DMS79 (cell line): ENCODE measurements at places on chromosomes 12 and 14.

DNA sequence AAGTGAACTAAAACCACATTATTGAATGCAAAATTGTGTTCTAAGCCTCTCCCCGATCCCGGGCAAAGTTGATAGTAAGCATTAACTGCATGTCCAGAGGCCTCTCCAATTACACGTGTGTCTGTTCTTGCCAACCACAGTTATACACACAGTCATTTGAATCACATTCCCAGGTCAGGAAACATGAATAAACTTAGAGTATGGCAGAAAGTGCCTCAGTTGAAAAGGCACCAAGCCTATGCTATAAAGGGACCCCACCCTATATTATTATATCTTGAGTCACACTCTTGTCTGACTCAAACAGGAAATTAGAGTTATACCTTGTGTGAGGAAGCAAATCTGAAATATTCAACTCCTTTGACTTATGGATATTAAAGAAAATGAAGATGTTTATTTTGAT lies 128.3 kb upstream of the STXBP6 start:
- no peak for DNase-seq

- DNase-seq, result no peak
Observed at GRCh38 chr12:101368016-101368415, 39.6 kb downstream of the ARL1 start.

- no peak for DNase-seq
Observed at GRCh38 chr12:107337346-107338095, 244.2 kb upstream of the CRY1 start.

GRCh38 chr12:24560831-24561271 lies 388.1 kb downstream of the BCAT1 start:
- DNase-seq, result no peak

DNA sequence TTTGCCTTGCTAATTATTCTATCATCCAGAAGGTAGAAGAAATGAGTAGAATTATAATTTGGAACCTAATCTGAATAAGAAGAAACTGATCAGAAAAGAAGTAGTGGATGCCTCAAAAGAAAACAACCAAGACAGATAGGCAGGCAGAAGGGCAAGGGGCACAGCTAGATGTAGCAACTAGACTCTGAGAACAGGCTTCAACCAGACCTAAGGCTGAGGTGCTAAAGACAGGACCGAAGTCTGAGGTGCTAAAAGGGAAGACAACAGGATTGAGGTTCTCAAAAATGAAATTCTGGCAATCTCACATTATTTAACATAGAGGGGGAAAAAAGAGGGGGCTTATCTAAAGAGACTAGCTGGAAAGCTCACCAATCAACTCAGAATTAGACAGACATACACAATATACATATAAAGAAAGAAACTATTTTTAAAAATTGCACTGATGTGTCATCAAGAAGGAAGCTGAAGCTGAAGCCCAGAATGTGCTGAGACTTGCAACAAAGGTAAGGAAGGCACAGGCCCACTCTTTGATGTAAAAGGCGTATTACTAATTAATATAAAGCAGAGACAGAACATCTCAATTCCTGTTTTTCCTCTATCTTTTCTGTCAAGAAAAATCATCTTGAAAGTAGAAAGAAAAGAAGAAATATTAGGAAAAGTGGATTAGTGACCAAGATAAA lies 43.8 kb upstream of the CSRNP2 start:
- no peak for DNase-seq

DNA sequence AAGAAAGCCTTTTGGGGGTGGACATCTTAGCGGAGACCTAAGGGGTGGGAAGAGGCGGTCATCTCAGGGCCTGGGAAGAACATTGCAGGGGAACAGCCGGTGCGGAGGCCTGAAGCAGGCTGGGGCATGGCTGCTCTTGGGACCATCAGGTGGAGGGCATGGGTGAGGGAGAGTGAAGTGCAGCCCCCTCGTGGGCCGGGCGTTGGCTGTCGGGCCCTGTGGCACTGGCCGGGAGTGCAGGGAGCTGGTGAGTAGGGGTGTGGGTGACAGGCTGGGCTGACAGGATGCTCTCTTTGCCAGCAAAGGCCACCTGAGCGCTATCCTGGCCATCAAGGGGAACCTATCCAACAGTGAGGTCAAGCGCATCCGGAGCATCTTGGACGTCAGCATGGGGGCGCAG lies 11.7 kb downstream of the TNFAIP2 start:
- no peak for DNase-seq

- DNase-seq, result no peak
Observed at GRCh38 chr12:42442888-42443287, 116.9 kb downstream of the PPHLN1 start.

DNA sequence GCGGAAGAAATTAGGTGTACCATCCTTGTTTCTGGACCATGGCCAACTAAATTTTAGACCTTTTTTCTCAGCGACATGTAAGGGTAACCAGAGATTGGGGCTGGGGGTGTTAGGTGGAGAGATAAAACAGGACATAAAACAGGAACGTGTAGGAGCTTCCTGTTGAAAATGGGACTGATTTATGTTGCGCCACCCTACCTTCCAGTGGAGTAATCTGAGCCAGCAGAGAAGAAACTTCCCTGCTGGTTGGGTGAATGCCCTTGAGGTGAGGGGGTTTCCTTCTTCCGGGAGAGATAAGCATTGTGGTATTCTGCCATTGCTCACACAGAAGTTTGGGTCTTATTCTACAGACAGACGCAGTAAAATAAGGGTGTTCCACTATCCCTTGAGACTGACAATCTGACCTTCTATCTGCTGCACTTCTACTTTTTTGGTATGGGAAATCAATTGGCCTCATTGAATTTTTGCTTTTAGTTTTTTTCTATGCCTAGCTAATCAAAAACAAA lies 417.6 kb downstream of the PCNX1 start:
- DNase-seq, result no peak

- peak; percentile 61 for DNase-seq
Observed at GRCh38 chr12:97275728-97276590, 186.6 kb upstream of the RMST start.

DNA sequence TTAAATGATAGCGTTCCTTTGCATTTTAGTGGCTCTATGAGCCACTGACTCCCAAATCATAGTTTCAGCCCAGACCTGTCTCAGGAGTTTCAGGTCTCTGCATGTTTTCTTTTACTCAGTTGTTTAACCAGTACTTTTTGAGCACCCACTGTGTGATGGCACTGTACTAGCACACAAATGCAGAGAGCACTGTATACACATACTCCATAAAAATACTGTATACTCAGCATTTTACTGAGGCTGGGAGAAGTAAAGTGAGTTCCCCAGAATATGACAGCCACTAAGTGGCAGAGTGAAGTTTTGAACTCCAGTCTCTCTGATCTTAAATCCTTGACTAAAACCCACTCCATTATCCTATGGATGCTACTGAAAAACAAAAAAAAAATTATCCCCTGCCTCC lies 76.0 kb upstream of the HSPB8 start:
- DNase-seq, result no peak

DNA sequence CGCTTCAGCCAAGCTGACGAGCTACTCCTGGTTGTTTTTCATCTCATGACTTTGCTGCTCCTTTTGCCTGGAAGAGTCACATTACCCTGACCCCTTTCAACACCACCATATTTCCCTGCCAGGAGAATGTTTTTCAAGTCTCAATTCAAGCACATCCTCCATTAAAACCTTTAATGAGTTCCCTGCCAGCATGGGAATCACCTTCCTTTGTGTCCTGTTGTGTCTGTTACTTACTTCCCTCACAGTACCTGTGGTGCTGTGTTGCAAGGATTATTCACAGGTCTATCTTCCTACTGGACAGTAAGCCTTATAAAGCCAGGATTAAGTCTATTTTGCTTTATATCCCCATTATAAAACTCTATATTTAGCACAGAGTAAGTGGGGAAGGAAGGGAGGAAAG lies 13.6 kb upstream of the SLC35F4 start:
- no peak for DNase-seq

DNA sequence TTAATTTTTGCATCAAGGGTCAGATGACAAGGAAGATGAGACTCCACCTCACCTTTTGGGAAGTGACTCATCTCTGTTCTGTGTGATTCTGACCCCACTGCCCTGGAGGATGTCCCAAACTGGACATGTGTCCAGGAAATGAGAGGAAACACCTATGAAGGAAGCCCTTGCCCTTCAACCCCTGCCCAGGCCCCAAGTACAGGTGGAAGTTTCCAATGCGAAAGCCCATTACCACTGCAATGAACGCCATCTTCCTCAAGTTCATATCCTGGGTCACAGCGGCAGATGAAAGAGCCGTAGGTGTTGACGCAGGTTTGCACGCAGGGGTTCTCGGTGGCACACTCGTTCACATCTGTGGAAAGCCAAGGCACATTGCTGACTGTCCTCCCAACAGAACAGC lies 19.6 kb upstream of the TC2N start:
- DNase-seq, result no peak

- DNase-seq, result no peak
Observed at GRCh38 chr12:46918631-46919030, 92.8 kb upstream of the SLC38A4 start.

DNA sequence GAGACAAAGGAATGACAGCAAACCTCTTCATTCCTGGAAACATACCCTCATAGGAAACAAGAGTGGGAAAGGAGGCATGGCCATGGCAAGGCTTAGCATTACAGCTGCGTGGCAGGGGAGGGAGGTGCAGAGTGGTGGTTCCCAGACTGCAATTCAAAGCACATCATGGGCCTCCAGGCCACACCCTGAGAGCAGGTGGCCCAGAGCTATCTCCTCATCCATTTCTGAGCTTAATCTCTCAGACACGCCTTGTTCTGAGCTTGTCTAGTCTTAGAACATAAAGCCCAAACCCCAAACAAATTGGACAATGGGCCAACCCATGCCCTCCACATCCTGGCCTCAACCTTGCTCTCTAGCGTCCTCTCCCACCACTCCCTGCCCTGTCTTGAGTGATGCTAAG lies 5.9 kb upstream of the KRT3 start:
- DNase-seq, result no peak

GRCh38 chr12:59886131-59886733 lies 290.4 kb downstream of the SLC16A7 start:
- DNase-seq, result no peak

DNA sequence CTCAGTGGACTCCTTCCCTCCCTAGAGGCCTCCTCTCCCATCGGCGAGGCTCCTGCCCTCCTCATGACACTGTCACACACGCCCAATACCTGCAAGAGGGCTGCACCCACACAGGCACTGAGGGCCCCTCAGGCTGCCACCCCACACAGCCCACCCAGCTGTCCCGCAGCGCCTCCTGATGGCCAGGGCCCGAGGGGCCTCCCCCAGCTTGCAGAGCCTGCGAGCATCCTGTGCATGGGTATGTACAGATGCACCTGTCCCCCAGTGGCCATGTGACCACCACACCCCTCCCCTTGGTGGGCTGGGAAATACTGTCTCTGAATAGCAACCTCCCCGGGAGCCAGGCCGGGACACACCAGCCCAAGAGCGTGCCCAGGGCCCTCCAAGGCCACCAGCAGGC lies 19.0 kb upstream of the NUDT14 start:
- no peak for DNase-seq

DNA sequence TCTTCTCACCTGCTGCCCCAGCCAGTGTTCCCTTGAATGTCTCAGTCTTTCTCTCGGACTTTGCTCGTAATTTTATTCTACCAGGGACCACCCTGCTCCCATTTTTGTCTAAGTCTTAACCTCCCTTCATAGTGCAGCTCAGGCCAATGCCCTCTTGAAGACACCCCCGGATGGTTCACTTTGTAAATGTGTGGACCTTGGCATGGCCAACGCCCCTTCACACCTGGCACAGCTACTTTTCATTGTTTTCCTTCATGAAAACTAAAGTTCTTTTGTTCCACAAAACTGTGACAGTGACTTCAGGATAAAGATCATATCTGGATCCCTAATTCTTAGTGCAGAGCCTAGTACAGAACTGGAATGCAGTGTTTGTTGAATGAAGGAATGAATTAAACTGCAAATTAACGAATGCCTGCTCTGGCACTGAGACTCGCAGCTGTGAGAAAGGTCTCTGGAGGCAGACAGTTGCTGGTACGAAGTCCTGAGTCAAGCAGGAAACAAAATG lies 3.5 kb upstream of the RNASE4 start:
- DNase-seq, result no peak

DNA sequence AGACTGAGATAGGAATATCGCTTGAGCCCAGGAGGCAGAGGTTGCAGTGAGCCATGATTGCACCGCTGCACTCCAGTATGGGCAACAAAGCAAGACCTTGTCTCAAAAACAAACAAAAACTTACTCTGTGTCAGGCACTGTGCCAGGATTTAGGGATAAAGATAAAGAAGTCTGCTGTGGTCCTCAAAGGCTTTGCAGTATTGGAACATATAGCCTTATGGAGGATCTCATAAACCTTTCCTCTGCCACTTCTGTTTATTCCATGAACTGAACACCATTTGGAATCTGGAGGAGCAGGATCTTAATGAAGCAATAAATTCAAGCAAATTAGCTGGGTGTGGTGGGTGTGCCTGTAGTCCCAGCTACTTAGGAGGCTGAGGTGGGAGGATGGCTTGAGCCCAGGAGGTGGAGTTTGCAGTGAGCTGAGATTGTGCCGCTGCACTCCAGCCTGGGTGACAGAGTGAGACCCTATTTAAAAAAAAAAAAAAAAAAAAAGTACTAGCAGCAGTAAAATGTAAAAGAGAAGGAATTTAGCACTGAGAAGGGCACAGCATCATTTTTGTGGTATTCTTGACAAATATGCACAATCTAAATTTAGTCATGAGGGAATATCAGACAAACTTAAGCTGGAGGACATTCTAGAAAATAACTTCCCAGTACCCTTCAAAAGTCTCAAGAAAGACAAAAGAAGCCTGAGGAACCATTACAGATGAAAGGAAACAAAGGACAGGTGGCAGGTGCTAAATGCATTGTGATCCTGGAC lies 27.1 kb downstream of the BMAL2 start:
- no peak for DNase-seq

GRCh38 chr12:131047789-131048610 lies 94.3 kb downstream of the ADGRD1 start:
- DNase-seq, result no peak

- DNase-seq, result no peak
Observed at GRCh38 chr14:99383472-99384449, 96.9 kb downstream of the SETD3 start.

DNA sequence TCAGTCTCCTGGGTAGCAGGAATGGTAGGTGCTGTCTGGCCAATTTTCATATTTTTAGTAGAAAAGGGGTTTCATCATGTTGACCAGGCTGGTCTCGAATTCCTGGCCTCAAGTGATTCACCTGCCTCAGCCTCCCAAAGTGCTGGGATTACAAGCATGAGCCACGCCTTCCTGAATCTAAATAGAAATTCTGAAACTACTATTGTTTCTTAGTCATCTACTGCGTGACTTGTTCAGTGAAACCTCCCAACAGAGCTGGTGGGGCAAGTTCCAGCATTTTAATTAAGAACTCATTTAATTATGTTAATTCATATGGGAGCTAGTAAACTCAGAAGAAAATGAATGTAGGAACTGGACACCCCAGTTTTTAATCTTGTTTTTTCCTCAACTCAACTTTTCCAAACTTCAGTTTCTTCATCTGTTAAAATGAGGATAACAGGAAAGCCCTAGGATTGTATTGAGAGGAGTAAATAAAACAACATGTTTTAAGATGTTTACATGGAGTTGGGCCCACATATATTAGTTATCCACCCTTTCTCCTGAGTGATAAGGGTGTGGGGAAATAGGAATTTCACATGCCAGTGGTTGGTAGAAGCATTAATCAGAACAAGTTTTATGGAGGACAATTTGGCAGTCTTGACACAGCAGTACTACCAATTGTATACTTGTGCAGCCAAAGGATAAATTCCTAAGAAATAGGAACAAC lies 335.8 kb upstream of the E2F7 start:
- no peak for DNase-seq
